ENCODE measurements at places on chromosomes 7 and 10. TPM values are rescaled to one million over a fixed set of nuclear protein-coding genes. Genes with fewer than 3 reads are reported as not detected.

Gene FAM24B
- total RNA-seq: 2.6 TPM

Gene VIPR2
- 0.85 TPM for total RNA-seq

Gene STEAP1
- 30.2 TPM for total RNA-seq

Gene FEZF1
- total RNA-seq: not detected

Gene CYP3A7
- total RNA-seq: 0.14 TPM

Gene FFAR4
- not detected for total RNA-seq

Gene LRRC4
- 0.46 TPM for total RNA-seq

Gene MRLN
- total RNA-seq: not detected

Gene SLC16A9
- 0.55 TPM for total RNA-seq

Gene NAT16
- not detected for total RNA-seq

Gene FUOM
- 15.5 TPM for total RNA-seq

Gene ASZ1
- total RNA-seq: not detected

Gene TUBAL3
- not detected for total RNA-seq

Gene CRTAC1
- total RNA-seq: not detected

Gene TMEM270
- not detected for total RNA-seq

Gene MNX1
- total RNA-seq: not detected

Gene CRPPA
- 1.8 TPM for total RNA-seq

Gene MMD2
- total RNA-seq: not detected

Gene LRGUK
- 0.18 TPM for total RNA-seq

Gene RNF32
- total RNA-seq: 1.1 TPM

Gene LIPN
- total RNA-seq: not detected

Gene ZDHHC4
- total RNA-seq: 80.6 TPM

Gene NKX1-2
- not detected for total RNA-seq

Gene HMX2
- total RNA-seq: not detected

Gene LGI1
- 0.14 TPM for total RNA-seq

Gene SLC37A3
- 87.0 TPM for total RNA-seq

Gene RELN
- total RNA-seq: 0.74 TPM

Gene FRMPD2
- total RNA-seq: not detected

Gene ZNF804B
- not detected for total RNA-seq

Gene KCP
- total RNA-seq: 0.14 TPM

Gene SEMA3D
- total RNA-seq: 12.1 TPM

Gene VPS41
- 92.5 TPM for total RNA-seq

Gene SYCE1
- not detected for total RNA-seq

Gene USP6NL
- 8.7 TPM for total RNA-seq

Gene CNTNAP2
- total RNA-seq: 0.09 TPM

Gene SEMA3E
- 2.0 TPM for total RNA-seq

Gene OTUD1
- 4.3 TPM for total RNA-seq

Gene CC2D2B
- 0.14 TPM for total RNA-seq

Gene SLC25A28
- 23.2 TPM for total RNA-seq

All from smooth muscle cell of bladder (primary cell).